ENCODE measurements at places on chromosomes 13 and 19.

- no peak for DNase-seq
These were observed 930.0 kb upstream of the SLITRK6 start for GRCh38 chr13:86729206-86729605.

GRCh38 chr13:113774177-113775107 is 15.4 kb downstream of the TMEM255B start:
- DNase-seq = no peak

- DNase-seq = no peak
These were observed 11.9 kb downstream of the MEIS3 start for GRCh38 chr19:47407417-47407774.

- DNase-seq = no peak
These were observed 1193.5 kb downstream of the PCDH9 start for GRCh38 chr13:66036636-66037035.

DNA sequence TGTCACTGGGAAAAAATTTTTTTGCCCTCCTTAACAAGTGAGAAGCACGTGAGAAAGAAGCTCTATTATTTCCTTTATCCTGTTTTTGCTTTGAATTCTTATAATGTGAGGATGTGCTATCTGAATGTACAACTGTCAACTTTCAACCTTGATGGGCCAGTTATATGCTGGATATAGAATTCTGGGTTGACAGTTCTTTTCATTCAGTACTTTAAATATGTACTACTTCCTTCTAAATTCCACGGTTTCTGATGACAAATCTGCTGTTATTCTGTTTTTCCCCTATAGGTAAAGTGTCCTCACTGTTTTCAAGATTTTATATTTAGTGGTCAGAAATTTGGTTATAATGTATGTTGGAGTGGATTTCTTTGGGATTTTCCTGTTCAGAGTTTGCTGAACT is 29.9 kb downstream of the ZDHHC20 start:
- no peak for DNase-seq

- DNase-seq = no peak
These were observed 72.2 kb downstream of the KCTD15 start for GRCh38 chr19:33868788-33869412.

- DNase-seq = no peak
These were observed 235.2 kb downstream of the KLF5 start for GRCh38 chr13:73293913-73294523.

- DNase-seq = no peak
These were observed 16.3 kb downstream of the SERP2 start for GRCh38 chr13:44389876-44390275.

DNA sequence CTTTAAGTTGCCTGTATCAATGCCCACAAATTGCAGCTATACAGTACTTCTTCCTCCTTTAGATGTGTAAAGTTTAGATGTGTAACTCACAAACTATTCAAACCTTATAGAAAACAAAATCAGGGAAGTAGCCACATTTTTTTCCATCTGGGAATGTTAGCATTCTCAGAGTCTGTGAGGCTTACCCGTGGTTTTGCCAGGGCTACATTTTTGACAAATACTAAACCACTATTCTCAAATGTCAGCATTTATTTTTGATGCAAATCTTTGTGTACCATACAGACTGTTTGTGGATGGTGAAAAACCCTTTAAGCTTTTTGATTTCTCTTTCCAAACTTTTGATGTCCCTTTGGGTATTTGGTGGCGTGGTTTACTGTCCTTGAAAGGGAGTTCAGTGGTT is 216.4 kb downstream of the POSTN start:
- no peak for DNase-seq

DNA sequence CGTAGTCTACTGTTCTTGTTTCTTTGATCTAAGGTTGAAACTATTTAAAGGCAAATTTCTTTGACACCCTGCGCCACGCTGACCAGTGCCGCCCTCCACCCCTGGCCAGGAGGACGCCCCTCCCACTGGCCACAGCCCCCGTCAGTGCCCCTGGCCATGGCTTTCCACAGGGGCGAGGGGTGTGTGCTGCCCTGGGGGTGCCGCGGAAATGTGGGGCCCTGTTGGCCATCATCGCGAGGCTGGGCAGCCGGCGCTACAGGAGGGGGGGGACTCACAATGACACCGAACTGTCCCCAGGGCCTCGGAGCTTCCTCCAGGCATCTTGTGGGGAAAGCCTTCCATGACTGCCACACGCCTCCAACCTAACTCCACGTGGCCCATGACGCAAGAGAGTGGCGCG is 10.9 kb downstream of the SHC2 start:
- DNase-seq = no peak

GRCh38 chr13:22454586-22454985 is 726.2 kb upstream of the SGCG start:
- no peak for DNase-seq

GRCh38 chr19:50708179-50708879 is 11.3 kb downstream of the SHANK1 start:
- no peak for DNase-seq

DNA sequence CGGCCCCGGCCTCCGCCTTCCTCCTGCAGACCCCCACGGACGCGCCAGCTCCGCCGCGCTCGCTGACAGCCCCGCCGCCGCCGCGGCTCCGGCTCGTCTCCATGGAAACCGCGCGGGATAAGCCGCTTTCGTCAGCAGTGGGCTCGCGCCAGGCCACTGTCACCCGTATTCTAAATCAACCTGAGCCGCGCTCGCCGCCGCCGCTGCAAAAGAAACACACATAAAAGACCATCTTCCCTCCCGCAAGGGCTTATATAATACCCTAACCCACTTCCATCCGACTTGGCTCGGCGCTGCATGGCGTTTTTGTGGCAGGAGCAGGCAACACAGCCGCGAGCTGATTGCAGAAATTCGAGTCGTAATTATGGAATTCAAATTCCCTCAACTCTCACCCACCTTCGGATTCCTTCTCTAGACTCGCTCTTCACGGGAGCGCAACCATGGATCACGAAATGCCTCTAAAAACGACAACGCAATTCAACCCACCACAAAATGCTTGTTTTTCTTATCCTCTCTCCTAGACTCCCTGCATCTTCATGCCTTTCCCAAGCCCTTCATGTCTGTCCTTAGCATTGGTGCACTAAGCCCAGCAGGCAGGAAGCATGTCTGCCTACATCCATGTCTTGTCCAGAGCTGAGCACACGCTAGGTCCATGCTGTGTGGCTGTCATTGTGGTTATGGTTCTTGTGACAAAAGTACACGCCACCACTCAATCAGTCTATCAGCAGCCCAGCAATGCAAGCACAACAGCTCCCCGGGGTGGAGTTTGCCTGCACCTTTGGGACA is at the start of gene AMER2:
TSS of gene AMER2 (minus strand) at position 772 of the 786 bp plus-strand sequence. CDS start at position 103, 669 bp downstream.
- DNase-seq = no peak

GRCh38 chr19:41420101-41420880 is 6.9 kb downstream of the B3GNT8 start:
- DNase-seq = peak; percentile 12

- DNase-seq = no peak
These were observed 279.5 kb downstream of the PCDH9 start for GRCh38 chr13:66950666-66951065.

- no peak for DNase-seq
These were observed 22.8 kb downstream of the CAPN12 start for GRCh38 chr19:38721496-38721895.

GRCh38 chr13:91360246-91360751 is 12.8 kb downstream of the MIR17HG start:
- no peak for DNase-seq

DNA sequence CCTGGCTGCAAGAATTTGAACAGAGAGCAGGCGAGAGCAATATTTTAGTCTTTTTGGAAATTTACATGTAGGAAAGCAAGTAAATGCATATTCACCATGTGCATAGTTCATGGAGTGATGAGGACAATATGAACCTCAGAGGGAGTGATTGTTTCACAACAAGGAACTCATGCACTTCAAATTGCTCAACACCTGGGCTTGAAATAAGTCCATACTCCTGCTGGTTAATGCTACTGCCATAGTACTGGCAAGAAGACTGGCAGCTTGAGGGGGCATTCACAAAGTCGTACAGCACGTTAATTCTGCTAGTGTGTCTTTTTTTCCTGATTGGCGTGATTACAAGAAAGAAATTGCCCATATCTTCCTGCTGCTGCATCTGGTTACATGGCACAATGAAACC is 267.6 kb downstream of the PCDH17 start:
- no peak for DNase-seq

DNA sequence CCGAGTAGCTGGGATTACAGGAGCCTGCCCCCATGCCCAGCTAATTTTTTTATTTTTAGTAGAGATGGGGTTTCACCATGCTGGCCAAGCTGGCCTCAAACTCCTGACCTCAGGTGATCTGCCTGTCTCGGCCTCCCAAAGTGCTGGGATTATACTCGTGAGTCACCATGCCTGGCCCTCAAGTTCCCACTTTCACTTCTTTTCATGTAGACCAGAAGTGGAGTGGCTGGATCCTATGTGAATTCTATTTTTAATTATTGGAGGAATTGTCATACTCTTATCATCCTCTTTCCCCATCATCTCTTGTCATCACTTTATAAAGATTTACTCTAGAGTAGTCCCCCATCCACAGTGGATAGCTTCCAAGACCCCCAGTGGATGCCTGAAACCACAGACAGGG is 12.8 kb upstream of the SIGLEC10 start:
- DNase-seq = no peak

DNA sequence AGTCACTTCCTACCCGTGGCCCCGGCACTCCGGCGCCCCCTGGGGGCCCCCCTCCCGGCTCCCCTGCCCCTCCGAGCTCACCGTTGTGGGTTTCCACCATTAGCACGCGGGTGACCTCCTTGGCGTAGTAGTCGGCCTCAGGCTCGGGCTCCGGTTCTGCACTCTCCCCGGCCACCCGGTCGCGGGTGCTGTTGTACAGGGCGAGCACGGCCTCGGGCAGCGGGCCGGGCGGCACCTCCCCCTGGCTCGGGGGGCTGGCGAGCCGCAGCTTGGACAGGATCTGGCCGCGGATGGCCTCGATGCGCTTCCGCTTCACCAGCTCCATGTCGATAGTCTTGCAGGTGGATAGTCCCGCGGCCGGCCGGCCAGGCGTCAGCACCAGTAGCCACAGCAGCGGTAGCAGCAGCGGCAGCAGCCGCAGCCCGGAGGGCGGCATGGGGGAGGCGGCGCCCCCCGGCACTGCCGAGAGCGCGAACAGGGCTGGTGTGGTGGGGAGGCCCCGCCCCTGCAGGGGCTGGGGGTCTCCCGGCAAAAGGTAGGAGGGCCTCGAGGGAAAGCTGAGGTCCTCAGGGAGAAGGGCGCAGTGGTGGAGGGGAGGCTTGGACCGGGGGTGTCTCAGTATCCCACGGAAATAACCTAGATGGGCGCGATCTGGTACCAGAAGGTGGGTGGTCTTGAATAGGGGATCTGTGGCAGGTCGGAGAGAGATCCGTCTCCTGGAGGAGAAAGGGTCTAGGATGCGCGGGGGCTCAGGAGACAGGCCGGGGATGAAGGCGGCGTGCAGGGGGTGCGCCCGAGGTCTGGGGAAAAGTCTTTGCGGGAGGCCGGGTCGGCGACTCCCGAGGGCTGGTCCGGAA is 885 bp downstream of the TGFB1 start:
- peak; percentile 75 for DNase-seq

DNA sequence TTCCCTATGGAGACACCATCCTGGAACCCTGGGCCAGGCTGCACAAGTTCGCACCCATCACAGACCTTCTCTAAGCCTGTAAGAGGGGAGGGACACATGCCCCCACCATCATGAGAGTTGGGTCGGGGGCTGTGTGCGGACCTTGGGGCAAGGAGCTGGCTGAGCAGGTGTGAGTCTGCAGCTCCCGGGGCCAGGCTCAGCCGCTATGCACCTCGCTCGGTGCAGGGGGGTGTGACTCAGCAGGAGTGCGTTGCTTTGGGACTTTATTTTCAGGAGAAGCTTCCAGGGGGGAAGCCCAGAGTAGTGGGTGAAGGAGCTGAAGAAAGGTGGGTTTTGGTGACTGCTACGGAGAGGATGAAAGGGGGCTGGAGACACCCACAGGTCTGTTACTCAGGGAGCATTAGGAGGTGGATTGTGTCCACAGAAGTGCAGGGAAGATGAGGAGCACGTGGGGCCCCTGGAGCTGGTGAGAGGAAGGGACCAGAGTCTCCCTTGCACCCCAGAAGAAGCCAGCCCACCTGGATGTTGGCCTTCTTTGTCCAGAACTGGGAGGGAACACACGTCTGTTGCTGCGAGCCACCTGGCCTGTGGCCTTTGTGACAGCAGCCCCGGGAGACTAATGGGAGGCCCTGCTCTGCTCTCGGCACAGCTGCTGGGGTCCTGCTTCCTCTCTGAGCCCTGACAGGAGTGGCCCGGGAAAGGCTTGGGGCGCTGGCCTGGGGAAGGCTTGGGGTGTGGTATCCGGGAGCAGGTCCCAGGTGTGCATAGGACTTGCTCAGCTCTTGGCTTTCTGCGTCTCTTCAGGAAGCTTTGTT is 162.6 kb downstream of the TEX29 start:
- DNase-seq = no peak

DNA sequence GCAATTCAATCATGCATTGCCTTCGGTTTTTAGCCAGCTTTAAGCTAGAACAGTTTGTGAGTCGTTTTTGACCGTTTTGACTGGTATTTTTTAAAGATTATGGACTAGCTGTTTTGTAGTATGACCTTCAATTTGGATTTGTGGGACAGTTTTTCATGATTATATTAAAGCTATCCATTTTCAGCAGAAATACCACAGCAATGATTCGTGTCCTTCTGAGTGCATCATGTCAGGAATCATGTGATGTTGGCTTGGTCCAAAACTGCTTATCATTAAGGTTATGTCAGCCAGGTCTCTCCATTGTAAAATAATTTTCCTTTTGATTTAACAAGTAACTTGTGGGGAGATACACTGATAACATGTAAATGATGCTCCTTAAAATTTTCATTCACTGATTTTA is 229.0 kb downstream of the POSTN start:
- DNase-seq = no peak

DNA sequence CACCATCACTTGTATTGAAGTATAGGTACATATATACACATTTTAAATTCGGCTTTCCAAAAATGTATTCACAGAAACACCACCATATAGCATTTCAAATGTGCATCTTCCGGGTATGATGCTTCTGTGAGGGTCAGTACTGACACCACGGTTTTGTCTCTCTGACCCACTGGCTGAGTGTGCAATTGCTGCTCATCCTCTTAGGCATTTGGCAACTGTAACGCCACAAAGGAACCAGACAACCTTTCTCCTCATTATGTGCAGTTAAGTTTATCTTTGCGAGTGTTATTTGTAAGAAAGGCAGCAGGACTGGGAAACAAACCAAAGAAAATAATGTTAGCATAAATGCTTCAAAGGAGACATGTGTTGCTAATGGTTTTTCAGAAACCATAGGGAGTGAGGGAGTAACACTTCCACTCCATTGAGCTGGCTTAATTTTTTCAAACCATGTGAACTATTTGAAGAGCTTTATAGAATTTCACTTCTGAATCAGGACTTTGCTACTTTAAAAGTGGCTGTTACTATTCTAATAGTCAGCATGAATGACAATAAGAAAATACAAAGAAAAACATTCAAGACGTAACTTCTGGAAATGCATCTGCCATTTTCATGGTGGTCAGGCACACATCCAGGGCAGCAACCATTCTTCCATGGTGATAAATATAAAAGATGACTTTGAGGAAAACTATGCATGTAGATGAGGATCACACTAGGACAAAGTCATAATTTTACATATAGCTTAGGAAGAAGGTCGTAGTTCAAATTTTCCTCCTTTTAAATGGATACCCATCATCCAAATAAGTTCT is 423.3 kb downstream of the MZT1 start:
- DNase-seq = no peak
